ENCODE measurements at places on chromosomes 13 and 19.
A peak's percentile ranks its signal among the peaks of the same experiment; 100 is the strongest.

- DNase-seq, result no peak
Measured at GRCh38 chr19:49699364-49699763, 8.4 kb downstream of the CPT1C start.

DNA sequence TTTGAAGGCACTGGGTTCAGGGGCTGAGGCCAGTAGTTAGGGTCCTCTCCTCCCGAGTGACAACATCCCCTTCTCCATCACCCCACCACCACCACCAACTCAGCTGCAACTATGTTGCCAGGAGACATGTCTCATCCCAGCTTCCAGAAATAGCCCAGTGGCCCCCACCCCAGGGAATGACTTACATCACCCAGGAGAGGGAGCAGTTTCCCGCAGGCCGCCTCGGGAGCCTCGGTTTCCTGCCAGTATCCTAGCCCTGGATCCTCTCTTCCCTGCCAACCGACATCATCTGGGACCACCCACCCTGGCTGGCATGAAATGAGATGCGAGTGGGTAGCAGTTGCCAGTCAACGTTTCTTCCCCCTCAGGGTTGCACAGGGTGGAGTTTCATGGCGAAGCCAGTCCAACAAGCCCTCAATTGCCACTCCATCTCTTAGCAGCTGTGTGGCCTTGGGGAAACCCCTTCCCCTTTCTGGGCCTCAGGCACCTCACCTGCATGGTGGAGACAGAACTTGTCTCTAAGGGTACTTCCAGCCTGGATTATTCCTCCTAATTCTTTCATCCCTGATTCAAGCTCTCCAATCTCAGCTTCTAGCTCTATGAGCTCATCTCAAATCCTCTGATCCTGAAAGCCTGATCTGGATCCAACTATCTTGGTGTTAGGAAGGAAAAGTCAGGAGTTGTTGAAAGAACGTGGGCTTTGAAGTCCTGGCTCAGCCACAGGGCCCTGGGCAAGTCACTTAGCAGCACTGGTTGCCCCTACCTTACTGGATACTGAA is 3.9 kb upstream of the GSK3A start:
- peak; percentile 72 for DNase-seq

DNA sequence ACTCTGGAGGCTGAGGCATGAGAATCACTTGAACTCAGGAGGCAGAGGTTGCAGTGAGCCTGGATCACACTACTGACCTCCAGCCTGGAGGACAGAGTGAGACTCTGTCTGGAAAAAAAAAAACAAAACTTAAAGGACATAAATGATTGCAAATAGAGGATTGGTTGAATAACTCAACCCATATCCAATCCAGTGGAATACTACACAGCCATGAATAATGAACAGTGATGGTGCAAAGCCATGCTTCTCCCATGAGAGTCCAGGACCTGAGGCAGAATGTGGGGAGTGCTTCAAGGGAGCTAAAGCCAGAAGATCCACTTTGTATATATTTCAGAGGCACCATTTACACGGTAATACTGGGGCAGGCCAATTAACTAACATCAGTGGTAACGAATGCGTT is 2.2 kb upstream of the CEACAM18 start:
- DNase-seq, result no peak

- DNase-seq, result no peak
Measured at GRCh38 chr19:3844596-3844995, 24.2 kb downstream of the ZFR2 start.

DNA sequence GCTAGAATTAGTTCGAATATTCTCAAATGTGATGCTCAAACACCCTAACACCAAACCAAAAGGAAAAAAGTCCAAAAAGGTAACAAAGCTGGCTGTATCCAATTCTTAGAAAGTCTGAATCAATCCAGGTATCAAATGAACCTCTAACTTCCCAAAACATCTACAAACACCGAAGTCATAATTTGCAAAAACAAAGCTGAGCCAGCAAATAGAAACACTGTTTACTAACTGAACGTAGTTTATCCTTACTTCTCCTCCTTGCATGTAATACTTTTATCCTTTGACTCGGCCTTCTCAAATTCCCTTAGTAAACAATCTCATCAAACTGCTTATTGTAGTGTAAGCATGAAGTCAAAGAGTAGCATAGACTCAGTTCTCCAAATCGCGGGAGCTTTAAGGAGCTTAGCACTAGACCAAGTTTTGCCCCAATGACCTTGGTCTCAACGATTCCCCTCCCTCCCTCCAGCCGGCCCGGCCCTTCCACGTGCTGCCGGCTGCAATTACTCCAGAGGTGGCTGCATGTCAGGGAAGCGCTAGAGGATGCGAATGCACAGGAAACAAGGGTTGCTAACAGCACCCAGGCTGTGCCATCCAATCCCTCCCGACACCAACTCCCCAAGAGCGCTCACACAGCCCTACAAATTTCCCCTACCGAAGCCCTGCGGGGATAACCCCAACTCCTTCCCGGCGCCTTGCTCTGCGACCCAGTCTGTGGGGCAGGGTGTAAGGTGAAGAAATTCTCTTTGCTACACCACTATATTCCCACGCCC is 693 bp downstream of the XPO4 start:
- peak; percentile 40 for DNase-seq

DNA sequence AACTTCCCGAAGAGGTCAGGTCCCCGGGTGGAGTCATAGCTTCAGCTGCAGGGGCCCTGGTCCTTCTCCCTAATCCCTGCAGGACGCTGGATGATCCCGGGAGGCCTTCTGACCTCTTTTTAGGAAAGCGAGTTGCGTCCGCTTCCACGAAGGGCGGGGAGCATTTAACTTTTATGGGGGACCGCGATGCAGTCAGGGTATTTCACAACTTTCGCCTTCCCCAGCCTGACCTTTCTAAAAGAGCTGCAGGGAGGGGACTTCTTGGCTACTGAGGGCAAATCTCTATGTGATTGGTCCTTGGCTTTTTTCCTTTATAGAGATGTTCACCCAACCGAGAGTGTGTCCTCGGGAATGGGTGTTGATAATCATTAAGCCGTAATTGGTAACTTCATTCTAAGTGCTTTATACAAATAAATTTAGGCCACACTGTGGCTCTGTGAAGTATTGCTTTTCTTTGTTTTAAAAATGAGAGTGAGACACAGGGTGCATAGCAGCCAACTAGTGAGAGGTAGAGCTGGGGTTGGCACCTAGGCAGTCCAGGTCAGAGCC is 778 bp downstream of the ZNF230 start:
- DNase-seq, result peak; percentile 6

DNA sequence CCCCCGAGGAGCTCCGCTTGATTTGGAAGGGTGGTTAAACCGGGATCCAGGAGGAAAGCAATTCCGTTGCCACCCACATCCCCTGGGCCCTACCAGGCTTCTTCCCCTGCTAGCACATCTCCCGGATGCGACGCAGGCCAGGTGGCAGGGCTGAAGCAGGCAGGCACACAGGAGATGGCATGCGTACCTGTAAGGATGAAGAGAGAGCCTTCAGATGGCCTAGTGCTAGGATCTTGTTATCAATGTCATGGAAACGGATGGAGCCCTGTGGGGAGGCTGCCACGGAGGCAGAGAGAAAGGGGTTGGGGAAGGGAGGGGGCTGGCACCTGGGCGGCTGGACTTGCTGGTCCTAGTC is 8.5 kb upstream of the SOX1 start:
- no peak for DNase-seq

DNA sequence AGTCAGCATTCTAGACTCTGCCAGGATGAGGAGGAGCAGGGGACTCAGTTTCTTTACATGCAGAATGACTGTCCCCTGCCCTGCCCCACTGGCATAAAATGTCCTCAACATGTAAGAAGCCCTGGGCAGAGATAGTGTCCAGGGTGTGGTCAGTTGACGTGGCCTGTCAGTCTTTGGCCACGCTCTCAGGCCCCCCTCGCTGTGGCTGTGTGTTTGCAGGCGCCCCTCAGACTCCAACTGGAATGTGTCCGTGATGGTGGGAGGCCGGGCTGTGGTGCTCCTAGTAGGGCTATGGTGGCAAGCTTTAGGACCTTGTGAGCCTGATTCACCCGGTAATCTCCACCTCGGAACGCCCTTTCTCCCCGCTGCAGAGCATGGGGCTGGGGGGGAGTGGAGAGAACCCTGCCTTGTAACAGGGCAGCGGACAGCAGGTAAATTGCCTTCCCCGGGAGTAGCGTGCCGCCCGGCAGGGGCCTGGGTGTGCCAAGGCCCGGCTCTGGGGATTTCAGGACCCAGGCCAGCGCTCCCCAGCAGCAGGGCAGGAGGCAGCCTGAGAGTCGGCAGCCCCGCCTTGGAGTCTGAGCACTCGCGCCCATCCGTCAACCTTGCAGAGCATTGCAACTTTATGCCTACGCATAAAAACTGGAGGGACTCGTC is 62.3 kb downstream of the CHST8 start:
- peak; percentile 25 for DNase-seq

- no peak for DNase-seq
Measured at GRCh38 chr19:29216021-29216420, 3.1 kb upstream of the UQCRFS1 start.

- no peak for DNase-seq
Measured at GRCh38 chr13:25541434-25542123, 169.8 kb downstream of the ATP8A2 start.

DNA sequence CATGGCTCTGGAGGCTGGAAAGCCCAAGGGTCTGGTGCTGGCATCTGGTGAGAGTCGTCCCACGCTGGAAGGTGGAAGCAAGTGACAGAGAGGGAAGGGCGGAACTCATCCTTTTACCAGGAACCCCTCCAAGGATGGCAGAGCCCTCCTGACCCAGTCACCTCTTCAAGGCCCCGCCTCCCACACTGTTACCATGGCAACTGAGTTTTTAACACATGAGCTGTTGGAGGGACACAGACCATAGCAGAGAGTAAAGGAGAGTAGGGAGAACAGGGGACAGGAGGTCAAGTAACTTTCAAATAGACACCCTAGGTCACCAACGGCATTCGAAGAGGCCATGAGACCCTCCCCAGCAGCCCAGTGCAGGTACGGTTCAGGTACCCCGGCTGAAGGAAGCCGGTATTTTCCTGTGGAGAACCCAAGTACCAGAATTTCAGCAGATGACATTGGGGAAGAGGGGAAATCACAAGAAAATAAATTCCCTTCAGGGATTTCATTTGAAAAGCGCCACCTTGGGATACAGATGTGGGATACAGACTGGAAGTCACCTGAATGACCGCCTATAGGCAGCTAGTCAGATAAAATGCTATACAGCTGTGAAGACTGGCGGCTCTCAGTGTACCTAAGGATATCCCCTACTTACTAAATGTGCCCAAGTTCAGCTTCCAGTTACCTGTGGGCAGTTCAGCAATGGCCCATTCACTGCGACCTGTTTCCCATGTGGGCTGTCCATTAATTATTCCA is 8.0 kb downstream of the IL17D start:
- DNase-seq, result no peak

DNA sequence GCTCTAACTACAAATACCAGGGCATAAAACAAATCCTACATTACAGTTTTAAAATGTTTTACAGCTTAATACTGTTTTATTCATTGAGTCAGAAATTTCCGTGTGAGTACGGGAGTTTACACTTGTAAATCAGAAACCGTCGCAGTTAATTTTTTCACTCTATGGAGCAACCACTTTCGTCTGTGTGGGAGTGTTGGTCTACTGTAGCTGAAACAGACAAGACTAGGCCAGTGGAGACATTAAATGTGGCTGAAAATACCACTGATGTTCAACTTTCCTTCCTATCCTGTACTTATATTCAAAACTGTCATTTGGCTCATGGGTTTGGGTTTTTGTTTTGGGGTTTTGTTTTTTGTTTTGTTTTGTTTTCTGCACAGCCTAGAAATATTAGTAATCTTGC is 268.7 kb downstream of the DCT start:
- DNase-seq, result no peak

DNA sequence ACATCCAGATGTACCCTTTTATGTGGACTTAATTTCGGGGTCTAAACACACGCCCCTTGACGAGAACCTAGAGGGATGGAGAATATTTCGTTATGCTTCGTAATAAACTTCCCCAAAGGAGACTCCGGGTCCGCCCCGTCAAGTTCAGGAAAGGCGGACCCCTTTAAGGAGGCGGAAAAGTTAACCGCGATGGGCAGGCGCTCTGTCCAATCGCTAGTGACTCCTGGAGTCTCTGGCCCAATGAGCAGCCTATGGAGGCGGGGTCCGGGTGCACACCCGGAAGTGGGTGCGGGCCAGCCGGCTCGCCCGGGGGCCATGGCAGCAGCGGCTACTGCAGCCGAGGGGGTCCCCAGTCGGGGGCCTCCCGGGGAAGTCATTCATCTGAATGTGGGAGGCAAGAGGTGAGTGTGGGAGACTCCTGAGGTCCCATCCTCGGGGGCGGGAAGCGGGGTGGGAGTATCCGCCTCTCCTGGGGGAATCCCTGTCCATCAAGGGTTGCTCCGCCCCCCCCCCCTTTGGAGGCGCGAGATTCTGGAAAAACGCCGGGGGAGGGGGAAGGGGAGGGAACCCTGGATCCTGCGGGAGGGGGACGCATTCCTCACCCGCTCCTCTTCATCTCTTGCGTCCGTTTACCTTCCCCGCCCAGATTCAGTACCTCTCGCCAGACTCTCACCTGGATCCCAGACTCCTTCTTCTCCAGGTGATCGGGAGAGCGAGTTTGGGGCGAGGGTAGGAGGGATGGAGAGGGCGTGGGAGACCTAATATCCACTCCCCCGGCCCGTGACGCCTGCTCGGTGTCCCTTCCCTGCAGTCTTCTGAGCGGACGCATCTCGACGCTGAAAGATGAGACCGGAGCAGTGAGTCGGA is at the start of gene SHKBP1:
SHKBP1 (plus strand) TSS at position 289 of the 867 bp plus-strand sequence; CDS start at position 316, 27 bp downstream.
- peak; percentile 96 for DNase-seq

GRCh38 chr13:32474999-32475792 is 47.3 kb upstream of the N4BP2L1 start:
- DNase-seq, result no peak

DNA sequence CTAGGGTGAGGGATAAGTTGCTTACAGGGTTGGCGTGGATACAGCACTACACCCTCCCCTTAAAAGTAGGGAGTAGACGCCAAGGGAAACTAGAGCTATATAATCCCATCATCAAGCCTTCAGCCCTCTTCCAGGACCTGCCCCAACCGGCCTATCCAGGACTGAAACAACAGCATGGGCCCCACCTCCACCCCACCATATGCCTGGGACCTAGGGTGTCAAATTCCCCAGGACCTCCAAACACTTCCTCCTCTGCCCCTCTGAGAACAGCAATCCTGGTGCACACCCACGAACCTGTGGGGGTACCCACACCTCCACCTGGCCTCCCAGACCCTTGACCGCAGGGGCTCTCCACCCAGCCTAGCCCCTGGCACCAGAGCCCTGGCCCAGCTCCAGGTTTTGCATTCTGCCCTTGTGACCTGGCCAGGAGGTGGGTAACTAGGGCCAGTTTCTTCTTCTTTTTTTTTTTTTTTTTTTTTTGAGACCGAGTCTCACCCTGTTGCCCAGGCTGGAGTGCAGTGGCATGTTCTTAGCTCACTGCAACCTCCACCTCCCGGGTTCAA is 1.4 kb upstream of the CYP2F1 start:
- DNase-seq, result no peak

- DNase-seq, result no peak
Measured at GRCh38 chr19:455851-456546, 4.8 kb downstream of the SHC2 start.

DNA sequence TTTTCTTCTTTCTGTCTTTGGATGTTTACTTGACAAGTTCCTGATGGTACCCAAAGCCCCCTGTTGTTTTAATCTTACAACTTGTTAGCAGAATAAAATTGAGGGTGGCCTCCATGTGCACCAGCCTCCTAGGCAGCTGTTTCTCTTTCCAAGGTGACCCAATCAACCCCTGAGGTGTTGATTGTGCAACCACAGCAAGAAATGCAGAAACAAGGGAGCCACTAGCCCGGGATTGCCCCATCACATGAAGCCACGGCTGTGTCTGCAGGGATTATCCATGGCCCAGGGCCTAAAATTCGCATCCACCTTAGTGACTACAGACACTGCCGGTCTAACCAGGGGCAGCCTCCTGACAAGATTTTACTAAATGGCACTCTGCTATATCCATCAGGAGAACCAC is 14.4 kb downstream of the CEACAM4 start:
- DNase-seq, result no peak

Measured in endothelial cell of umbilical vein (primary cell).